ENCODE measurements at places on chromosomes 1 and 21. TPM values are rescaled to one million over a fixed set of nuclear protein-coding genes. Genes with fewer than 3 reads are reported as not detected.

Gene POU2F1
- total RNA-seq = 6.3 TPM

Gene SHISAL2A
- 1.6 TPM for total RNA-seq

Gene C1orf94
- not detected for total RNA-seq

Gene COL11A1
- 0.62 TPM for total RNA-seq

Gene C1orf35
- total RNA-seq = 4.6 TPM

Gene ADAMTS5
- 4.3 TPM for total RNA-seq

Gene FNDC10
- total RNA-seq = not detected

Gene OR2T2
- not detected for total RNA-seq

Gene SLC45A3
- 0.32 TPM for total RNA-seq

Gene HOOK1
- total RNA-seq = 0.15 TPM

Gene GBP6
- total RNA-seq = not detected

Gene A3GALT2
- total RNA-seq = not detected

Gene IQCC
- 0.30 TPM for total RNA-seq

Gene DNALI1
- total RNA-seq = 2.0 TPM

Gene MTHFR
- total RNA-seq = 26.2 TPM

Gene BACH1
- total RNA-seq = 62.5 TPM

Gene ADCY10
- 0.54 TPM for total RNA-seq
